ENCODE measurements at places on chromosomes 11 and 22.

- peak; percentile 18 for DNase-seq
These were observed 60.6 kb downstream of the NXPE2 start for GRCh38 chr11:114738954-114739353.

DNA sequence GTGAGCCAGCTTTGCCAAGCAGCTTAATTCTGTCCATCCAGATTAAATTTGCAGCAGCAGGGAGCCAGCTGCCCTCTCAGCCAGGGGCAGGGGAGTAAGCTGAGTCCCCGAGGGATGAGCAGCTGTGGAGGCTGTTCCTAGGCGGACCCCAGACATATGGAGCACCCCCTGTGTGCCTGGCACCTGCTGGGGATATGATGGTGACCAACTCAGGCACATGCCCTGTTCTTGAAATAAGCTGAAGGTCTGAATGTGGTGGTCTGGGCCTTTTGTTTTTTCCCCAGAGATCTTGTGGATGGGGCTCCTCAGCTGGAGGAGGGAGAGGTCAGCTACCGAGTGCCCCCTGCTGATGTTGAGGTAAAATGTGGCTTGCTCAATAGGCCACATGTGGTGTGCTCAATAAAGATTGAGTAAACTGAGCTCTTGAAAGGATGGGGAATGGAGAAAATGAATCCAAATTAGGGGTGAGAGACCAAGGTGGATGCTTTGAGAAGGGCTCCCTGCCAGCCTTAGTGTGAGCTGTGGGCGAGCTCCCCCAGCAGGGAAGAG is 103.3 kb upstream of the NNMT start:
- DNase-seq, result no peak

DNA sequence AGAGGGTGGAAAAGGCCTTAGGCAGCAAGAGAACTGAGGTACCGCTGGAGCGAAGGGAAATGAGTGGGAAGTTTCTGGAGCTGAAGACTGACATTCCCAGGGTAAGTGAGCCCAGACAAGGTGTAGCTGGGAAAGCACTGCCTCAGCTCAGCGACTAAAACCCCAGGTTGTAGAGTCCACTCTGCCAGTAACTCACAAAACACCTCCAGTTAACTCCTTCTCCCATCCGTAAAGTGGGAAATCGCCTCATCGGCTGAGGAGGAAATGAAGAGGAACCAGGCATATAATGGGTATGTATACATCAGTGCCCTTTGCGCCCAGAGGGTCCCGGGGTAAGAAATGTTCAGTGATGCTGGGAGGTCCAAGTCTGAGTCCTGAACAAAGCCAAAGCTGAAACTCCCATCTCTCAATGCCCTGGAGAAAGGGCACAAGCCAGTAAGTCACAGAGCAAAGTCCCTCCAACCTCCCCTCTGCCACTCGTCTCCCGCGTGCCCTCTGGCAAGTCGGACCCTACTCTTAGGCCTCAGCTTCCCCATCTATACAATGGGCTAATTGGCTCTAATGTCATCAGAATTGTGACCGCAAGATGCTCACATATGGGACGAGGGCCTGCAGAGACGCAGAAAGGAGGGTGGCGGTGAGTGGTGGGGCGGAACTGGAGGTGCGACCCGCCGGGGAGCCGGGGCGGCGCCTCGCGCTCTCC is 588 bp downstream of the VPS37C start:
- DNase-seq, result no peak

DNA sequence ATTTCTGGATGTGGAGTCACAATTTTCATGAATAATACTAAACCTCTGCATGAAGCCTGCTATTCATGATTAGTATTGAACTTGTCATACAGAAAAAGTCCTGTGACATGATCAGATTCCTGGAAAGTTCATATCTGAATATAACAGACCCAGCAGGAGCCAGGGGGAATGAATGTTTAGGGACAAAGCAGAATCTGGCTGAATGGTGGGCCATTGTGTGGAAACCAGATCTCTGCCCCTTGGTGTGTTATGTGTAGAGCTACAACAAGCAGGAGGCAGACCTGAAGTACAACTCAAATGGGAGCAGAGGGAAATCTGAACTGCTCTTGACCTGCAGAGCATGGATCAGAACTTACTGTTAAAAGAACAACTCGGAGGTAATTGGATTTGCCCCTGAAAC is 30.3 kb downstream of the KREMEN1 start:
- DNase-seq, result no peak

GRCh38 chr11:6664551-6664950 is 8.9 kb upstream of the DCHS1 start:
- no peak for DNase-seq

DNA sequence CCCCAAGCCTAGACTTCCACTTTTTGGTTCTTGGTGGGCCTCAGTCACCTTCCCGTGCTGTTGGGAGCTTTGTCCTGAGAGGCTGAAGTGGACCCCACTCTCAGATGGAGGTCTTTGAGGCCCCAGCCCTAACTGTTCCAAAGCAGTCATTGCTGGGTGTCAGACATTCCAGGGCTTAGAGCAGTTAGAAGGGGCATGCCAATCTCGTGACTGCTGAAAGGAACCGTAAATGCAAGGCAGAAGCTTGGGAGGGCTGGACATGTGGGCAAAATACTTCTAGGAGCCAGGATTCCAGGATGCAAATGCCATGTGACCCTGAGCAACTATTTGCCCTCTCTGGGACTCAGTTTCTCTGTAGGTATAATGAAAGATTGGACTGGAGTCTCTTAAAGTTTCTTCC is 118.8 kb upstream of the CRYBB3 start:
- no peak for DNase-seq

DNA sequence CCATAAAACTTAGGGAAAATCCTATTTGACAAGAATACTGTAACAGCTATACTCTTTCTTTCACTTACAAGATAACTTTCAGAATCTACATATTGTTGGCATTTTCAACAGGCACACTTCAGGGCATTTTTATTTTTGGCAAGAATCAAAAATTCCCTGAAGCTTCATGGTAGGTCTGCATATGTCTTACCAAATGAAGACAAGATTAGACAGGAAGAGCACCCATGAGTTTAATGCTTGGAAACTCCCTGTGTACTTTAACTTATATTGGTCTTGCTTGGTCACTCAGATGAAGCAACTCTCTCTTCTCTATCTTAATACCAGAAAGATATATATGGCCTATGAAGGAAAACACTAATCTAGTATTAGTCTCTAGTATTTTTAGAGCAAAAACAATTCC is 137.7 kb downstream of the ATG16L2 start:
- no peak for DNase-seq

- DNase-seq, result no peak
These were observed 88.3 kb upstream of the PARVA start for GRCh38 chr11:12288931-12289666.
